ENCODE measurements at places on chromosomes 13 and 19.
A peak's percentile ranks its signal among the peaks of the same experiment; 100 is the strongest.

DNA sequence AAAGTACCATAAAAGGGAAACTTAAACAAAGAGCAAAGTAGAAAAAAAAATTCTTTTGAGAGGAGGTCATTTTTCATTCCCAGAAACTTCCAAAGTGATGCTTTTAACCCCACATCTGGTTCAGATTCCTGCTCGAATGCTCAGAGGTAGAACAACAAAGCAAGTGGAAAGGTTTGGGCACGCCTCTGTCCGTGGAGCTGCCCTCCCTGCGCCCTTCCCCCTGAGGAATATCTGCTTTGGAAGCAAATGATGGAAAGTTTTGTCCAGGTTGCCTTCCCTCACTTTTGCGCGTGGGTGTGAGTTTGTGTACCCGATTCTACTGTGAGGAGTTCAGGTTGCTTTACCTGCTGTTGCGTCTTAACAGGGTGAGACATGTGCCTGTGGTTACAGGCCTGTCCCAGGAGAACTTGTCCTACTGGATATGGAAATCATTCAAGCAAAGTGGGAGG lies 110.2 kb downstream of the KLF5 start:
- no peak for DNase-seq

DNA sequence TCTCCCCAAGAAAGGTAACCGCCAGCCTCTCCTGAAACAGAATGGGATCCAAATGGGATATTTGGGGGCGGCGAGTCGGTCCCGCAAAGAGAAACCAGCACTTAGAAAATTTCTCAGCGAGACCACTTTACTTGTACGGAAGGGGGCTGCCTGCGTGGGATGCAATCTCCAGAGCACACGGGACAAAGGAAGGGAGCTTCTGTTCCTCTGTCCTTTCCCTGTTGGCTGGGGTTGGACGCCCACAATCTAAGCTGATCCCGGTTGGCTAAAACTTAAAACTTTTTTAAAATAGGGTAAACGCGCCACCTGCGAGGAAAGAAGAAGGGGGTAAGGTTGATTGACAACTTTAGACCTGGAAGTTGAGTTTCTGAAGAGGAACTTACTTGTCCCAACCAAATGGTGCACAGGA lies 826 bp upstream of the BSG start:
- DNase-seq, result no peak

DNA sequence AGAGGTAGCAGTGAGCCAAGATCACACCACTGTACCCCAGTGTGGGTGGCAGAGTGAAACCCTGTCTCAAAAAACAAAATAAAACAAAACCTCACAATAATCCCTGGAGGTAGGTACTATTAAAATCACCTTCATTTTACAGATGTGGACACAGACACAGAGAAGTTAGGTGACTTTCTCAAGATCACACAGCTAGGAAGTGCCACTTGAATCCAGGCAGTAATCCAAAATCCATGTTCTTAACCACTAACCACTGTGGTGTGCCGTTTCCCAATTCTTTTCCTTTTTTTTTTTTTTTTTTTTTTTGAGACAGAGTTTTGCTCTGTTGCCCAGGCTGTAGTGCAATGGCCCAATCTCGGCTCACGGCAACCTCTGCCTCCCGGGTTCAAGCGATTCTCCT lies 9.0 kb downstream of the PPP1R14A start:
- no peak for DNase-seq

DNA sequence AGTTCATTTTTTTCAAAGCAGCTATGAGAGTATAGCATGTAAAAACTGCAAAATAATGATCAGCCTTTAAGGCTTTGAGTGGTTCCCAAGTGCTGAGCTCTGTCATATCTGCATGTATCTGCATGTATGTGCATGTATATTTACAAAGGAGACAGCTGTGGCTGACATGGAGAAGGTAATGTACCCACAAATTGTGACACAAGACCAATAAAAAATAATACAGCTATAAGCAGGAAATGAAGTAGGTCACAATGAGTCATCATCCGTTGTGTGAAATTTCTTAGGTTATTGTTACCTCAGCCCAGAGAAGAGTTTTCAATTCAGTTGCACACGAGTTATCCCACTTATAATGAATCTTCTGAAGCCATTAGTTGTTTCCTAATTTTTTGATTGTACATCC lies 60.9 kb upstream of the MED4 start:
- peak; percentile 58 for DNase-seq

- no peak for DNase-seq
Observed at GRCh38 chr19:7968796-7969554, 25.5 kb upstream of the TIMM44 start.

DNA sequence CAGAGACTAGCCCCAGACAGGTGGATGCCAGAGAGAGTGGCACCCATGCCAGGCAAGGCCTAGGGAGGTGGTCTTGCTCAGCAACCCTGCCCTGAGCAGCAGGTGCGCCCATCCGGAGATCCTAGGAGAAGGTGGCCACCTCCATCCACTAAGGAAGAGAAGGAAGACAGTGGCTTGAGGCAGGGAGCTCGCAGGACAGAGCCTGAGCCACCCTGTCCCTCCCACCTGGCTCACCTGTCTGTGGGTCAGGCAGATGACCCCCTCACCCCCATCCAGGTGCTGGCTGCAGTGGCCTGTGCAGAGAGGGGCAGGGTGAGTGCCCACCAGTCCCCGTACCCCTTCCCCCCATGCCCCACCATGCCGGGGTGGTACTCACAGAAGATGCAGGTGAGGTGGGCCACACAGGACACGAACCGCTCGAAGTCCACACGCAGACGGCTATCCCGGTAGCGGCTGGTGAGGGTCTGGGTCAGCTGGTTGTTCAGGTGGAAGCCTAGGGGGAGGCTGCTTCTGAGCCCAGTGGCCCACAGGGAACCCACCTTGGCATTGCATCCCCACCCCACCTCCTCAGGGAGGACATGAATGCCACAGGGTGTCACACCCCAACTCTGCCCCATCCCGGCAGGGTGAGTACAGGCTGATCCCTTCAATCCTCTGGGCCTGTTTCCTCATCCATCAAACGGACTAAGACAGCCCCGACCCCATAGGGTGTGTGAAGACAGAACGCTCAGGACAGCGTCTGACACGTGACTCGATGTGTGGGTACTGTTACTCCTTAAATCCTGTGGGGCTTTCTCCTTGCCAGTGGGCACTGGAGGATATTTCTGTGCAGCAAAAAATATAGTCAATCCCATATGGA lies 13.3 kb downstream of the CAPN12 start:
- no peak for DNase-seq

- no peak for DNase-seq
Observed at GRCh38 chr19:45745606-45746005, 12.4 kb downstream of the MEIOSIN start.

- DNase-seq, result no peak
Observed at GRCh38 chr13:43611281-43612273, 175.2 kb downstream of the ENOX1 start.
